Liver (tissue), 10 donors: ENCODE measurements at places on chromosomes 6 and 20.

GRCh38 chr6:30359276-30359675 lies 14.3 kb downstream of the RPP21 start:
- no peak for DNase-seq

- DNase-seq = peak; percentile 66
Observed at GRCh38 chr20:5448449-5449118, 131.8 kb upstream of the PROKR2 start.

GRCh38 chr20:57473246-57474048 lies 51.5 kb downstream of the CTCFL start:
- no peak for DNase-seq

DNA sequence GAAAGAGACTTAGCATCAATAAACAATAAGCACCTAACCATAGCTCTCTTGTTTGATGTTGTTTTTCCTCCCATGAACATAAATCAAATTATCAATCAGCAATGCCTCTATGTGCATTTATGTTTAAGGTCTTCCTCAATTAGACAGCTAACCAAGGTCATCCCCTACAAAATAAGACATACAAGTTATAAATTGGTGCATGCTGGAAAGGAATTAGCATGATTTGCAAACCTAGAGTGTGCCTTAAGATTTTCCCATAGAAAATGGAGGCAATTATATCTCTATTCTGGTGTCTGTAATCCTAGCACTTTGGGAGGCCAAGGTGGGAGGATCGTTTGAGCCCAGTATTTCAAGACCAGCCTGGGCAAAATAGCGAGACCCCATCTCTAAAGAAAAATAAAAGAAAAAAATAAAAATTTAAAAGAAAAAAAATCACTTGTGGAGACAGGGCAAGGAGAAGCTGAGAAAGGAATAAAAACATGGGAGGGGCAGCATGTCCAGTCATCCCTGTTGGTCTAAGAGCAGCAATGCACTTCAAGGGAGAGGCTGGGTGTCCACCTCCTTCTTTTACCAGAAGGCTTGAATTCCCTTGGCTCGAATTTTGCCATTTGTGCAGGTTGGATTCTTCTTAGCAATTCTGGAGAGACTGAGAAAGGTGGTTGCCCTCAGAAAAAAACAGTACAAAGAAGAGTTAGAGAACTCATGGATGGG lies 9.3 kb upstream of the SLPI start:
- no peak for DNase-seq

- DNase-seq = no peak
Observed at GRCh38 chr6:165658395-165659058, 4.5 kb downstream of the PDE10A start.

DNA sequence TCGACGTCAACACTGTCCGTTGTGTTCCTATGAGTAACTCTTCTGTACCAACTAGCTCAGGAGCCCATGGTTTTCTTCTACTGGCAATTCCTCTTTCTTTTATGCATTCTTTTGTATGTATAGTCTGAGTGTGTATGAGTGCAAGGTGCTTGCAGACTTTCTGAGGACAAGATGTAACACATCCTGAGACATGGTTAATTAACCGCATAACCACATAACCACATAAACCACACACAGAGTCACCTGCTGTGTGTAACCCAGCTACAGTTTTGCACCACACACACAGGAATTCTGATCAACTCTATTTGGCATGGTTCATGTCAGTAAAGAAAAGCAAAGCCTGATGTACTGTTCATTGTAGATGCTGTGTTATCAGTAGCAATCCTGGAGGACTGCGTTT lies 98.6 kb downstream of the DACT2 start:
- DNase-seq = no peak

GRCh38 chr6:50007819-50008218 lies 14.0 kb downstream of the DEFB110 start:
- no peak for DNase-seq

GRCh38 chr20:61757678-61758563 lies 307.8 kb downstream of the TAF4 start:
- DNase-seq = no peak

GRCh38 chr20:38250609-38251008 lies 9.9 kb downstream of the KIAA1755 start:
- DNase-seq = no peak

- DNase-seq = no peak
Observed at GRCh38 chr6:163419413-163420288, 5.1 kb downstream of the QKI start.

DNA sequence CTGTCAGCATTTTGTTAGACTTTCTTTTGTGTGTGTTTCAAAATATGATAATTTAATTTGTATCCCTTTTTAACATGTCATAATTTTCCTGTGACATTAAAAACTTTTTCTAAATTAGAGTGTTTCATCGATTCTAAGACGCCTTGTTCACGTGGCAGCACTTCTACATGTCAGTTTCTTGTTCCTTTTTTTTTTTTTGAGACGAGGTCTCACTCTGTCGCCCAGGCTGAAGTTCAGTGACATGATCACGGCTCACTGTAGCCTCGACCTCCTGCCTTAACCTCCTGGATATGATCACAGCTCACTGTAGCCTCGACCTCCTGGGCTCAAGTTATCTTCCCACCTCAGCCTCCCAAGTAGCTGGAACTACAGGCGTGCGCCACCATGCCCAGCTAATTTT lies 27.6 kb upstream of the ADRM1 start:
- no peak for DNase-seq

DNA sequence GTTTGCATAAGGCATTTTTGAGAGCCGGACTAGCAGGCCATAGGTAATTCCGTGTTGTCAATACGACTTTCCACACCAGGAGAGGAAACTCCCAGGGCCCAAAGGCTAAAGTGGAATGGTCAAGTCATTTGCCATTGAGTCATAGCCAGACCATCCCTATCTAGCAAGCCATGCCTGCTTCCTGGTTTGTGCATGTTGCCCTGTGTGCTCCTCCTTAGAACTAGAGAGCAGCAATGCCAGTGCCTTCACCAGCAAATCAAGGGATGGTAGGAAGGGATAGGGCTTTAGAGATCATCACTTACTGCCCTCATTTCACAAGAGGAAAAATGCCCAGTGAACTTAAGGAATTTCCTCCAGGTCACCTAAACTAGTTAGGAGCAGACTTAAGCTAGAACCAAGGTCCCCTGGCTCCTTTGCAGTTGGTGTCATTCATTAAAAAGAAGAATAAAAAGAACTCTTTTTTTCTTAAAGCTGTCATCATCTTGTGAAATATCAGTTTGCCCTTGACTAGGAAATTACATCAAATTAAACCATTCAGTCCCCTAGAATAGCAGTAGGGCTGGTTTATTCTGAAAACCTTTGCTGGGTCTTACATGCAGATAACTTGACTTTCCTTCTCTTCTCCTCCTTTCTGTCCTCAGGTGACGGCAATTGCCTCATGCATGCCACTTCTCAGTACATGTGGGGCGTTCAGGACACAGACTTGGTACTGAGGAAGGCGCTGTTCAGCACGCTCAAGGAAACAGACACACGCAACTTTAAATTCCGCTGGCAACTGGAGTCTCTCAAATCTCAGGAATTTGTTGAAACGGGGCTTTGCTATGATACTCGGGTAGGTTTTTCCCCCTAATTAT lies 7.4 kb downstream of the TNFAIP3 start:
- DNase-seq = no peak

DNA sequence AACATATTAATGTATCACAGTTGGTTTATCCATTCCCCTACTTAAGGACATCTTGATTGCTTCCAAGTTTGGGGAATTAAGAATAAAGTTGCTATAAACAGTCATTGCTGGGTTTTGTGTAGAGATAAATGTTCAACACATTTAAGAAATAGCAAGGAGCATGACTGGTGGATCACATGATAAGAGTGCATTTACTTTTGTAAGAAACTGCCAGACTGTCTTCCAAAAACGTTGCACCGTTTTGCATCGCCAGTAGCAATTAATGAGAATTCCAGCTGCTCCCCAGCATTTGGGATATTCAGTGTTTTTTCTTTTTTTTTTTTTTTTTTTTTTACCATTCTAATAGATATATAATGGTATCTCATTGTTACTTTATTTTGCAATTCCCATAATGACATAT lies 695.7 kb upstream of the GJE1 start:
- DNase-seq = no peak
